Astrocyte of the spinal cord (primary cell): ENCODE measurements at places on chromosomes 5 and 9.

GRCh38 chr5:153831973-153832372, 206.7 kb downstream of the FAM114A2 start:
- peak; percentile 17 for DNase-seq

- no peak for DNase-seq
Measured at GRCh38 chr5:56066931-56067450, 72.2 kb upstream of the IL6ST start.

- no peak for DNase-seq
Measured at GRCh38 chr5:132766020-132766805, 10.8 kb downstream of the SEPTIN8 start.

- no peak for DNase-seq
Measured at GRCh38 chr5:177234841-177235240, 68.7 kb downstream of the RAB24 start.

DNA sequence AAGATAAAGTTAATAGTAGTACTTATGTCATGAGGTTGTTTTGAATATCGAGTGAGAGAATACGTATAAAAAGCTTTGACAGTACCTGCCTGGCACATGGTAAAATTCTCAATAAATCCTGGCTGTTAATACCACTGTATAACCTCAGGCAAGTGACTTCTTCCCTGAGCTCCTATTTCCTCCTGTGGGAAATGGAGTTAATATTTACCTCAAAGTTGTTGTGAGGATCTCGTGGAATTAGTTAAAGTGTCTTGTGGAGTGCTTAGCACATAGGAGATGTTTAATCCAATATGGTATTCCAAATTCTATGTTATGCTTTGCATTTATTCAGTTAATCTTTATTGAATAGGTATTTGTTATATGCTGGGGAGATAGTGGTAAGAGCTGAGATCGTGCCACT, 18.5 kb downstream of the FOCAD start:
- DNase-seq: no peak

DNA sequence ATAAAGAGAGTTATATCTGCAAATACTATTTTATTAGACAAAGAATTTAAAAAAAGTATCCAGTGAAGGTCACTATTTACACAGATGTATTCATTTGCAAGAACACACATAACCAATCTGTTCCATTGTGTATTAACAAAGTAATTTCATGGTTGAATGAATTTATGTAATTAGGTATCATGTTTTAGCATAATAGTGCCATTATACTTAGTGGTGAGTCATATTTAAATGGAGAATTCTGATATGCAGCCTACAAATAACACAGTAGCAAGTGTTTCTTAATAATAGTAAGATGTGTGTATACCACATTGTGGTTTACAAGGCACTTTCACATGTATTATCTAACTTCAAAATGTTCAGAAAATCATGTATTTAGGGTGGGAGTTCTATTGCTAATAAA, 1028.5 kb upstream of the ACO1 start:
- DNase-seq: no peak

GRCh38 chr5:153147891-153148623, 342.4 kb upstream of the GRIA1 start:
- peak; percentile 66 for DNase-seq

- DNase-seq: no peak
Measured at GRCh38 chr9:106312906-106313305, 550.1 kb upstream of the ZNF462 start.

- no peak for DNase-seq
Measured at GRCh38 chr9:120741191-120741590, 26.9 kb upstream of the MEGF9 start.

DNA sequence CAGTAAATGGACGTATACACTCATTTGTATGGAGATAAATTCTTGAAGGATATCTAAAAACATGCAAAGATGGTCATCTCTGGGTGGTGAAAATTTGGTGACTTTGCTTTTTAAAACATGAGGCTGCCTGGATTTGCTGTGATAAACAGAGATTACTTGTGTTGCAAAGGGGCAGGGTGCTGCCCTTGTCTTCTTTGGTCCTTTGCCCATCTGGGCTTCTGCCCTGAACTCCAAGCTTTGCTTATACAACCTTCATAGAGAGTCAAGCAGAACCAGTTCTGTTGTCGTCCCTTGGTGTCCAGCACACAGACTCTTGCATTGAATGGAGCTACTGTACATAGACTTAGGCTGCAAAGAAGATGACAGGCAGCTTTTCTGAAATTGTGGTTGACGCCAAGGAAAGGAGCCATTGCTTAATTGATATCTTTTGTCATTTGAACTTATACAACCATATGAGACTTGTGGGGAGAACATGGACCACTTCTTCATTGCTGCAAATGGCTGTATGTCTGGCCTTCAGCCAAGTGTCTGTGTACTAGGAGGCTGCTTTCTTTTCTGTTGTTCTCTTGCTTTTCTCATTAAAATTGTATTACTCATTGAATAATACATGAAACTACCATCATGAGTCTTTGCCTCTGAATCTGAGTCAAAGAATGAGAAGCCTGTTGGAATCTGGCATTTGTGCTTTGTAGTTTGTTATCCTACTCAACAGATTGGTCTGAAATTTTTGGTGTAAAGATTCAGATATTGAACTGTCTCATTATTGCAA, 152.5 kb downstream of the DMRT2 start:
- no peak for DNase-seq

- DNase-seq: peak; percentile 52
Measured at GRCh38 chr5:143147902-143148301, 255.6 kb downstream of the NR3C1 start.

DNA sequence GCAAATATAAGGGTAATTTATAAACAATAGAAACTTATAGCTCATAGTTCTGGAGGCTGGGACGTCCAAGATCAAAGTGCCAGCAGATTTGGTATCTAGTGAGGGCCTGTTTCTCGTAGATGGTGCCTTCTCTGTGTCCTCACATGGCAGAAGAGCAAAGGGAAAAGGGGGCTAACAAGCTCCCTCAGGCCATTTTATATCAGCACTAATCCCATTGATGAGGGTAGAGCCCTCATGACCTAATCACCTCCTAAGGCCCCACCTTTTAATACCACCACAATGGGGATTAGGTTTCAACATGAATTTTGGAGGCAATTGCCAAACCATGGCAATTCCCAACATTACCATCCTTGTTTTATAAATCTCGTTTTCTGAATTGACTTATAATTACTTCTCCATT, 259.8 kb downstream of the ARRDC3 start:
- no peak for DNase-seq

DNA sequence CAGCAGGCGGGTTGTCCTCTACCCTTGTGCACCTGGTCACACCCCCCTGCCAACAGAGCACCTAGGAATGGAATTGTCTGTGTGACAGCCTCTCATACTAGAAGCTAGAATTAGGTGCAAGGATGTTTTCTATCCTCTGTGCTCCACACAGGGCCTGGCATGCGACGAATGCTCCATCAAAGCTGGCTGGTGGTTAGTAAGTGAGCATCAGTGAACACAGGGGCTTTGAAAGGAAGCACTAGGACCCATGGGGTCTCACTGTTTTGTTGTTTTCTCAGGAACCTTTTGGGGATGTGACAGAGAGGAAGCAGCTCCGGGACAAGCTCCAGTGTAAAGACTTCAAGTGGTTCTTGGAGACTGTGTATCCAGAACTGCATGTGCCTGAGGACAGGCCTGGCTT, 32.3 kb downstream of the GALNT12 start:
- DNase-seq: no peak
